ENCODE measurements at places on chromosomes 12 and 14.

- peak; percentile 10 for DNase-seq
These were observed 33.6 kb upstream of the HNF1A start for GRCh38 chr12:120944645-120945217.

DNA sequence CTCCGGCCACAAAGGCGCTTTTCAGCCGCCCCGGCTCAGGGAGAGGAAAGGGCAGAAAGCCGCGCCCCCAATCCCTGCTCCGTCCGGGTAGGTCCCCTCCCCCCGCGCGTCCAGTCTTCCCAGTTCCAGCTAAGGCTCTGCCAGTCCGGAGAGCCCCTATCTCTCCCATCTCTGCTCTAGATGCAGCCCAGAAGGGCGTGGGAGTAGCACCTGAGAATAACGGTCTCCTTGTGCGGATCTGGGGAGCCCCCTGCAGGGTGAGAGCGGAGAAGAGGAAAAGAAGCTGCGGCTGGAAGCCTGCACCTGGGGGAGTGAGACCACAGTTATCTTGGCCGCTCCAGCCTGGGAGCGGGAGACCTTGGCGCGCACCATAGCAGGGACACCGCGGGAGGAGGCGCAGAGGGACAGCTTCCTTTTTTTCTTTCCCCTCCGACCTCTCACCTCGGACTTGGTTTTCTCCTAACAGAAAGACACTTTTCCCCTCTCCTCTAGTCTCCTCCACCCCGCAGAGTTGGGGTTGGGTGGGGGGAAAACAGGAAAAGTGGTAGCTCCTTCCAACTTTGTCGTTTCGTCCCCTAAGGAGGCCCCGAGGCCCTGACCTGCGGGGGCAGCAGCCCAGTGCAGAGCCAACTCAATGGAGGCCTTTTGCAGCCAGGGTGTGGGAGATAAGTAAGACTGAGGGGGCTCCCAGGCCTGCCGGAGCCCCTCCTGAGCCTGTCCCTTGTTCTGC lies 2.4 kb downstream of the DHH start:
- DNase-seq, result no peak

- no peak for DNase-seq
These were observed 67.1 kb downstream of the CPNE8 start for GRCh38 chr12:38838056-38838850.

DNA sequence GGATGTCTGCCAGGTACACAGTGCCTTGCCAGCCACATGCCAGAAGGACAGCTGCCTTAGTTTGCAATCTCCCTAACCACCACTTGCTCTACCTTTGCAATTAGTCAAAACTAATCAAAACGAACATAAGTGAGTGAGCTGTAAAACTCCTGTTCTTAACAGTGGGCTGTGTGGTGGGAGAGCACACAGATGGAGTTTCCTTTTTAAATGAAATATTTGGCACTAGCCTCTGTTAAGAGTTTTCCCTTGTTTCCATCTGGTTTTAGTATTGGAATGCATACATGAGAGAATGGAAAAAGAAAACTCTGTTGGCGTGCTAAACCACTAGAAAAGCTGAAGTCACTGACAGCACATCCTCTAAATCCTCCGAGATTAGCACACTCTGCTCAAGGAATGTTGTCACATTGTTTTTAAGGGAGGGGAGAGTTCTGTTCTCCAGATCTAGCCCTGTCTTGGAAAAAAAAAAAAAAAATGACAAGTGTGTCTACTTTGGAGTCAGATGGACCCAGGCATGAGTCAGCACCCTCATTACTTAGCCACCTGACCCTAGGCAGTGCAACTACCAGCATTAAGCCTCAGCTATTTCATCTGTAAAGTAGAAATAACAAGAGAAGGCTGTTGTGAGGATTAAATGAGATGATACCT lies 83.9 kb downstream of the STXBP6 start:
- no peak for DNase-seq

DNA sequence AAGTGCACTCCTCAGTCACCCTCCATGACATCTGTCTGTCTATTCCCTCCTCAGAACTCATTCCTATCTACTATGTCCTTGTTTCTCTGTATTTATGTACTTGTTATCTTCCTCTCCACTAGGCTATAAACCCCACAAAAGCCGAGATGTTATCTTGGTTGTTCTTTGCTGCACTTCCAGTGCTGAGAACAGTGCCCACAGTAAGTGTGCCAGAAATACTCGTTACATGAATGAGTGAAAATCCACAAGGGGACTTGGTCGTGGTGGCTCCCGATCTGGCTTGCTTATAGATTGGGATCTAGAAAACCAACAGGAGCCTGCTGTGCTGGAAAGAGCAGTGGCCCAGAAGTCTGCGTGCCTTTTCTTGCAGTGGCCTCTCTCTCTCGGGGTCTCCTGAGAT lies 111.9 kb upstream of the PRMT8 start:
- DNase-seq, result no peak
